ENCODE measurements at places on chromosomes 16 and 17. TPM values are rescaled to one million over a fixed set of nuclear protein-coding genes. Genes with fewer than 3 reads are reported as not detected.

The CCT6B gene
- polyA plus RNA-seq, result 1.5 TPM

The LGALS9B gene
- polyA plus RNA-seq, result not detected

The RHOT1 gene
- 35.8 TPM for polyA plus RNA-seq

The TELO2 gene
- 39.7 TPM for polyA plus RNA-seq

The SLC13A5 gene
- 0.10 TPM for polyA plus RNA-seq

The CMTM2 gene
- polyA plus RNA-seq, result not detected

The DHODH gene
- polyA plus RNA-seq, result 7.1 TPM

DNA sequence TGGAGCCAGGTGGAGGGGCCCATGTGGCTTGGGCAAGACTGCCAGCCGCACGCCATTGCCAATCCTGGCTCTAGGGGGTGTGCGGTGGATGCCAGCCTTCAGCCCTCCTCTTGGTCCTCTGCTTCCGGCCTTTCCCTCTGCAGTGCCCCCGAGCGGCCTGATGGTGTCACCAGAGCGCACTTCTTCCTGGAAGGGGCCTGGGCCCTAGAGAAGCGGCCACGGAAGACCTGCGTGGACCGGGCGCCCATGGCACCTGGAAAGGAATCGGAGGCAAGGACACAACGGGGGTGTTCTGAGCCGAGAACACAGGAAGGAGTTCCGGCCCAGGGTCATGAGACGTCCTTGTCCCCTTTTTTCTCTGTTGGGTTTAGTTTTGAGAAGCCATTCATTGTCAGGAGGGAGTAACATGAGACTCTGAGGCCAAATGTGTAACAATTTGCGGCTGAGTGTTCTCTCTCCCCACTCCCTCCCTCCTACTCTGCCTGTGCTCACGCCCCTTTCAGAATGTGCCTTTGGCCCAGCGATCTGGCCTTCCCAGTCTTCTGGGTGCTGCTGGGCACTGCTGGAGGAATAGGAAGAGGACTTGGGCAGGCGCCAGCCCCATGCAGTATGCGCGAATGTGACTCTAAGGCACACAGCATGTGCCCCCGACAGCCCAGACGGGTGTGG, 92.8 kb downstream of the IRX3 start:
- DNase-seq, result no peak

- DNase-seq, result no peak
Observed at GRCh38 chr16:55576384-55576783, 9.9 kb downstream of the CAPNS2 start.

DNA sequence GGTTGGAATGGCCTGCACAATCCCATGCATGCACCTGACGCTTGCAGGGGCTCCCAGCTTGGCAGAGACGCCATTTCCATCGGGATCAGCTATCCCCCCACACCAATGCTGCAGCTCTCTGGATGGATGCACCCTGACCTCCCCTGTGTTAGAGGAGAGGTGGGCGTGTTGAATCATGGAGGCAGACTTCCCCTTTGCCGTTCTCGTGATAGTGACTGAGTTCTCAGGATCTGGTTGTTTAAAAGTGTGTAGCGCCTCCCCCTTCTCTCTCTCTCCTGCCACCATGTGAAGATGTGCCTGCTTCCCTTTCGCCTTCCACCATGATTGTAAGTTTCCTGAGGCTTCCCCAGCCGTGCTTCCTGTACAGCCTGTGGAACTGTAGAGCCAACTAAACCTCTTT, 17.8 kb upstream of the KCNH6 start:
- no peak for DNase-seq

DNA sequence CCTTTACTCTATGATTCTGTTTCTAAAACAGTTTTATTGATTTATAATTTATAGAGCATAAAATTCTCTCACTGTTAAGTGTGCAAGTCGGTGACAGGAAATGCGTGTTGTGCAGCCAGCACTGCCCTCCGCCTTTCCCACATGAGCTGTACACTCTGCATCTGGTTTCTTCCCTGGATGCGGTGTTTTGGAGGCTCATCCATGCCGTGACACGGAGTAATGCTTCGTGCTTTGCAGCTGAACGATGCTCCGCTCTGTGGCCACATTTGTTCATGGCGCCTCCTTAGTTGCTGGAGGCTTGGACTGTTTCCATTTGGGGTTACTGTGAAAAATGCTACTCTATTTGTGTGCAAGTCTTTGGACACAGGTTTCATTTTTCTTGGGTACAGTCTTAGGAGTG, 7.2 kb upstream of the IGFALS start:
- no peak for DNase-seq

DNA sequence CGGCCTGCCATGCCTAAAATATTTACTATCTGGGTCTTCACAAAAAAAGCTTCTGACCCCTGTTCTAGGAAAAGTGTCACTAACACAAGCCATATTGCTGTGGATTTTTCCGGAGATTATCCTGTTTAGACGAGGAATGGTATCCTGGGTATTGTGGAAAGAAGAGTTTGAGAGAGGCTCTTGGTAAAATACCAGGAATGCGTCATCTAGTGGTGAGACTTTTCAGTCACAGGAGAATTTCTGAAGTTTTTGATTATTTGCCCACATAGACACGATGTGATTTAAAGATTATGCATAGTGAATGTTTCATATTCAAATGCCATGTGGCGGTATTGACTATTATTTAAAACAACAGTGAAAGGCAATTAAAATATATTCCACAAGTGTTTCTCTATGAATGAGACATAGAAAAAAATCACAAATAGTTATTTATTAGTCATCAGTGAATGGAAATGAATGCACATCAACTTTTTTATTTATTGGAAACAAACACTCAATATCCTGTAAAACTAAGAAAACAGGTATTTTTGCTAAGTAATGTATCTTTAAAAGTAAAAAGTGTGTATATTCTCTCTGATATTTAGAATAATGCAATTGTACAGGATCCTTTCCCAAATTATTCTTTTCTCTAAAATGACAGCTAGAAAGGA, 7.8 kb downstream of the KRT28 start:
- DNase-seq, result no peak

- no peak for DNase-seq
Observed at GRCh38 chr17:39979016-39979670, 1.5 kb upstream of the PSMD3 start.

DNA sequence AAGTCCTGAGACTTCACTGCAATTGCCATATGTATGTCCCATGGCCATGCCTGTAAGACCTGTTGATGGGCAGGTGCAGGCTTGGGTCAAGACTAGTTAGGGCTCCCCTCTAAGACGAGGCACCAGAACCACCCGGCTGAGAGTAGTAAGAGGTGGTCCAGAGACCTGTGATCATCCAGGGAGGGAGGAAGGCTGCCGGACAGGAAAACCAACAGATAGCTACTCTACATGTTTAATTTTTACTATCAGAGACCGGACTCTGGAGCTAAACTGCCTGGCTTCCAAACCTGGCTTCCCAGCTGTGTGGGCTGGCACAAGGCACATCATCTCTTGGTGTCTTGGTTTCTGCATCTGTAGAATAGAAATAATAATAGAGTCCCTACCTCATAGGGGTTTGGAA, 73.0 kb downstream of the ERCC4 start:
- no peak for DNase-seq

DNA sequence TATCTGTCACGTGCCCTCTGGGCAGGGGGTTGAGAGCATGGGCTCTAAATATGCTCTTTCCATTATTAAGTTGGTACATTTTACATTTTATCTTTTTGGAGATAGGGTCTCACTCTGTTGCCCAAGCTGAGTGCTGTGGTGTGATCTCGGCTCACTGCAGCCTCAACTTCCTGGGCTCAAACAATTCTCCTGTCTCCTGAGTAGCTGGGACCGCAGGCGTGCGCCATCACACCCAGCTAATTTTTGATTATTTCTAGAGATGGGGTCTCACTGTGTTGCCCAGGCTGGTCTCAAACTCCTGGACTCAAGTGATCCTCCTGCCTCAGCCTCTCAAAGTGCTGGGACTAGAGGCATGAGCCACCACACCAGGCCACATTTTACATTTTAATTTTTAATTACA, 43.9 kb upstream of the KDM6B start:
- DNase-seq, result no peak

DNA sequence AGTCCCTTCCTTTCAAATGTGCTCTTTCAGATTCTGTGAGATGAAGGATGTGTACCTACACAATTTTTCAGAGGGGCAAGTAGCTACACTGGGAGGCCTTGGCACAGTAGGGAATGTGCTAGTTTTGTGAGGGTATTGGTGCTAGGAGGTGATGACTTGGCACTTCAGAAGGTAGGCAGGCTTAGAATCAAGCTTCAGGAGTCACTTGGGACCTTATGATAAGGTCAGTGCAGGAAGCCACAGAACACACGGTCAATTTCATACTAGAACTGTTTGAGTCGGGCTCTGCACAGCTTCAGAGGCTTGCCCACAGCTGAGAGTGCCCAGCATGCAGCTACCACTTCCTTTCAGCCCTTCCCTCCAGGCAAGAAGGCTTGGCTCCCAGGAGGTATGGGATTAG, 6.1 kb downstream of the CMTM1 start:
- DNase-seq, result no peak

GRCh38 chr17:59372138-59372751, 40.8 kb downstream of the YPEL2 start:
- DNase-seq, result no peak

DNA sequence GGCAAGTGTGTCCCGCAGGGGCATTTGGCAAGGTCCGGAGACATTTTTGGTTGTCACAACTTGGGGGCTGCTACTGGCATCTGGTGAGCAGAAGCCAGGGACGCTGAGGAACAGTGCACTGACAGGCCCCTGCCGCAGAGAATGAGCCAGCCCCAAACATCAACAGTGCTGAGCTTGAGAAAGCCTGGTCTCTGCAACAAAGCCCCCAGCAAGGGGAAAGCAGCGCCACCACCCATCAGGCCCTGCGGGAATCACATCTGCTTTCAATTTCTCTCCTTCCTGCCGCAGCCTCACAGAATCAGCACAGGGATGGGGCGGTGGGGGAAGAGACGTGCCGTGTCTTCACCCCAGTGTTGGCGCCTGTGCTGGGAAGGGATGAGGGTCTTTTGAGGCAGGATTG, 14.8 kb upstream of the PRPSAP1 start:
- no peak for DNase-seq

DNA sequence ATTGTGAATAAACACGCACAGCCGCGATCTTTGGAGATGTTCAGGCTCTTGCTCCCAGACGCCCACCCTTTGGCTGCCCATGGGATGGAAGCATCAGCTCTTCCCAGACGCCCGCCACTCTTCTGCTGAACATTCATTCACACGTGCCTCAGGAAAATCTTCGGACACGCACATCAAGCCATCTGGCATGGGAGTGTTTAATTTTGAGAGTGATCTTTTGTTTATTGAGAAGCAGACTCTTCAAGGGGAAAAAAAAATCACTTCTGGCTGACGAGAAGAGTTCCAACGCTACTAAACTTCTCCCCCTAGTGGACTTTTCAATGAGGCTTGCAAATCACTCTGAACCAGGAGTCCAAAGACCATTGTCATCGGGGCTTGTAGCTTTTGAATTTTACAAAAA, 62.0 kb upstream of the NUDT7 start:
- no peak for DNase-seq

DNA sequence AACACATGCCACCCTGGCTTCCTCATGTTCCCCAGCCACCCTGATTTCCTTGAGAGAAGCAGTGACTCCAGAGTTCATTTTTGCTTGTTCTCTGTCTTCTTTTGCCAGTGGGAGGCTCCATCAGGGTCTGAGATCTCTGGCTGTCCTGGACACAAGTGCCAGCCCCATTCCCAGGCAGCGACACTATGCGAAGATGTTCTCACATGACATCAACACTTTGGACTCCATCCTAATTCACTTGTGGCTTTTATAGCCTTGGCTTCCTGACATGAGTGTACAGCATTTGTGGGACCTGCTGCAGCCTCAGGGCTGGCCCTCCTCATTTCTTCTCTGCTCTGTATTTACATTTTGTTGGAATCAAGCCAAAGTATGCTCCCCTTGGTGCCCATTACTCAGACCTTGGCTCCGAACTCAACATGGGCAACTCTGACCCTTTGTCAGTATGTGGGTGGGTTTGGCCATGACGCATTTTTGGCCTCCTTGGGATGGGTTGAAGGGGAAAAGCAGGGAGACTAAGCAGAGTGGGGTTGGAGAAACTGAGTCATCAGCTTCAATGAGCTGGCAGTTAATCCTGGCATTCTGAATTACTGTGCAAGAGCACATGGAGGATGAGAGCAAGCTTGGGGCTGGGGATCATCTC, 119.0 kb upstream of the EEF2KMT start:
- DNase-seq, result no peak

GRCh38 chr17:7842380-7843256, 8.6 kb downstream of the KDM6B start:
- no peak for DNase-seq

- no peak for DNase-seq
Observed at GRCh38 chr17:45789874-45790273, 5.8 kb downstream of the CRHR1 start.

- DNase-seq, result no peak
Observed at GRCh38 chr16:29644338-29644857, 18.6 kb upstream of the SPN start.

DNA sequence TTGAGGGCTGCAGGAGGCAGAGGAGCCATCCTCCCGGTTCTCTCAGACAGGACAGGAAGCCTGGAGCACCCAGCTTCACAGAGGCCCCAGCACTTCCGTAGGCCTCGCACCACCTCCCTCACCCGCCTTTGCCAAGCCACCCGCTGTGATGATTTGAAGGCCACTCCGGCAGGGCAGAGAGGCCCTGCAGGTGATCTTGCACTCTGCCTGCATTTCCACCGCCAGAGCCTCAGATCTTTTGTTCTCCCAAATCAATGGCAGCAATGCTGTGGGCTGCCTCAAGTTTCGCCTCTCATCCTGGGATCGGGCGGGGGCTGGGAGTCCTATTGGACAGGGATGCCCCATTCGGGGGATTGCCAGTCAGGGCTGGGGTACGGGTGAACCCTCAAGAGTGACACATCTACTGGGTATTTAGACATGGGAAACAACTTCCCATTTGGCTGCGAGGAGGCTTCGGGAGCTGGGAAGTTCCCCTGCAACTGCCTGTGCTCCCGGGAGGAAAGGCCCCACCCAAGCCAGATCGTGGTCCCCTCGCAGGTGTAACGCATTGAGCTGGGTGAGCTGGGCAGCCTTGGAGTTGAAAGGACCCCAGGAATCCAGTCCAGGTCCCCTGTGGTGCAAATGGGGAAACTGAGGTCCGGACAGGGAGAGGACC, 34.8 kb upstream of the PEMT start:
- DNase-seq, result no peak

GRCh38 chr17:8189041-8189710, 804 bp downstream of the BORCS6 start:
- DNase-seq, result no peak

DNA sequence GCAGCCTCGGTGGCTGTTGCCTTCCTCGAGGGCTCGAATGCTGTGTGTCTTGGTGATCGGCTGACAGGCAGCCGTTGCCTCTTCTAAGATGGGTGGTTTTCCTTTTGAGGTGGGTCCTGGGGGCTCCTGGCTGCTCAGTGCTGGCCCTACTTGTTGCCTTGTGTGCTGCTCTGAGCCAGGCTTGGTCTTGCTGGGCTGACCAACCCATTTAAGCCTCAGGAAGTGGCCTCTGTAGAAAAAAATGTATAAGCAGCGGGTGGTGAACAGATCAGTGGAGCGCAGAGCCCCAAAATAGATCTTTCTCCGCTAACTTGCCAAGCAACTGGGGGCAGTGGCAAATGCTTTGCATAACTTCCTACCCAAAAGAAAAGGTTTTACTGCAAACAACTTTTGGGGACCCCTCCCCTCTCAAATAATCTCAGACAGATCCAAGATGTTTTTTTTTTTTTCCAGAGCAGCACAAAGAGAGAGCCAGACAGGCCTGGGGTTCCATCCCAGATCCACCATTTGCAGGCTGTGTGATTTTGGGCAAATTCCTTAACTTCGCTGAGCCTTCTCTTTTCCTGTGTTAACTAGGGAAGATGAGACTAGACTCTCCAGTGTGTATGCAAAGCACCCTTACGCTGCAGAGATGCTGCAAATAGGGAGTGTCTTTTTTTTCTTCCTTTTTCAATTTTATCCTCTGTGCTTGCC, 42.5 kb downstream of the PLCG2 start:
- no peak for DNase-seq

Data from urinary bladder (tissue), 4 donors.